ENCODE measurements at places on chromosomes 16 and 17. TPM values are rescaled to one million over a fixed set of nuclear protein-coding genes. Genes with fewer than 3 reads are reported as not detected.

- DNase-seq, result peak; percentile 19
These were observed at the start of gene NXPH3 for GRCh38 chr17:49575679-49576087. Gene NXPH3, plus strand, starts transcription at chr17:49575871. Its CDS starts 349 bp downstream, at chr17:49576220.

DNA sequence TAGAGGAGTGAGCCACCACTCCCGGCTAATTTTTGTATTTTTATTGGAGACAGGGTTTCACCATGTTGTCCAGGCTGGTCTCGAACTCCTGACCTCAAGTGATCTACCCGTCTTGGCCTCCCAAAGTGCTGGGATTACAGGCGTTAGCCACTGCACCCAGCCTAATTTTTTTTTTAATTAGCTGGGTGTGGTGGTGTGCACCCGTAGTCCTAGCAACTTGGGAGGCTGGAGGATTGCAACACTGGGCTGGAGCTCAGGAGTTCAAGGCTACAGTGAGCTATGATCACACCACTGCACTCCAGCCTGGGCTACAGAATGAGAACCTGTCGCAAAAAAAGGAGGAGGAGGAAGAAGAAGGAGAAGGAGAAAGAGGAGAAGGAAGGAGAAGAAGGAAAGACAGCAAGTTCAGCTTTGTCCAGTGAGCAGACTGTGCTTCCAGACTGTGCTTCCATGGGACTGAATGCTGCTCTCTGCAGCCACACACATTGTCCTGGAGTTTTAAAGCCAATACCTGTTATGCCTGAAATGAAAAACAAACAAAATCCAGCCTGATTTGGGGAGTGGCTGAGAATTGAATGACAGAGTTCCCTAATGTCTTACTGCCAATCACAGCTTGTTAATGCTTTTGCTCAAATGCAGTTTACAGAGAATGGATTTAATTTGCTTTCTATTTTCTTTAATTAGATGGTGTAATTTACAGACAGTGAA lies 2.8 kb upstream of the TNFRSF13B start:
- no peak for DNase-seq

DNA sequence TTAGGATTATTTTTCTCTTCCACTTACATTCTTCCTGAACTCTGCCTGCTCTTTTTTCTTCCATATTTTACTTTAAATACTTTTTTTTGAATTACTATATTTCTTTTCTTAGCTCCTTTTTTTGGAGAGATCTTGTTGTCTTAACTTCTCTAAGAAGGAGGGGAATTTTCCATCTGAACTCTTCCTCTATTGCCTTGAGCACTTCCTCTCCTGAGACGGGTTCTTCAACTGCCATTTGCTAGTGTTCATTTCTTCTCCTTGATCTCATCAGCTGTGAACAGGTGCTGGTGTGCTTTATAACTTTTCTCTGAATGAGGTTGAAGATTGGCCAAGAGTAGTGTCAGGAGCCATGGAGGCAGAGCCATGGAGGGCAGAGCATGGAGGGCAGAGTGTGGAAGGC lies 15.1 kb upstream of the CD300LD start:
- no peak for DNase-seq

- DNase-seq, result no peak
These were observed 166.8 kb downstream of the SOX9 start for GRCh38 chr17:72287586-72287985.

DNA sequence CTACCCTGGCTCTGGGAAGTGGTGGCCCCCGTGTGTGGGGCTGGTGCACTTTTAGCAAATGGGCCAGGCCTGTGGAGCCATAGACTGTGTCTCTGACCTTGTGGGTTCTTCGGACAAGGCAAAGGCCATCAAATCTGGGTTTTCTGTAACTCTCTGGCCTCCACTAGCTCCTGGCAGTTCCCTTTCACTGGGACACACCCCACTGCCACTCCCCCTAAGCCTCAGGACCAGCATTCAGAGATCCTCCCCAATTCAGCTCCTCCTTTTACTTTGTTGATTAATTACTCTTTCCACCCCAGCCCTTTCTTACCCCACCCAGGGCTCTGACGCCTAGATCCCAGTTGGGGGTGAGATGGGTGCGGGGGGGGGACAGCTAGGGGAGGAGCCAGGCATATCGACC lies 53.9 kb upstream of the IRX3 start:
- DNase-seq, result no peak

DNA sequence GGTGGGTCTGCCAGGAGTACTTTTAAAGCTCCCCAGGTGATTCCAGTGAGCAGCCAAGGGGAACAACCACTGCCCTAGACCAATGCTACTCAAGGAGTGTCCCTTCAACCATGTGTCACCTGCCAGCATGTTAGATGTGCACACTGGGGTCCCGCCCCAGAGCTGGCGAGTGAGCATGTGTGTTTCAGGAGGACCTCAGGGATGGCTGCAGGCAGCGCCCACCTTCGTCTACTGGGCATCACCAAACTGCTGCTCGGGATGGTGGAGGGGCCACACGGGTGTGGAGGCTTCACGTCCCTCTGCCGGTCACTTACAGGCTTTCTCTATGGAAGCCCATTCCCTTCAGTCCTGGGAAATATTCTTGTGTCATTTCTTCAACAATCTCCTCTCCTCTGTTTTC lies 29.0 kb upstream of the DOC2B start:
- no peak for DNase-seq

Gene MYH13
- not detected for total RNA-seq

GRCh38 chr17:66711401-66711800 lies 123.5 kb upstream of the CACNG5 start:
- DNase-seq, result no peak

- no peak for DNase-seq
These were observed 472 bp downstream of the GALNS start for GRCh38 chr16:88856122-88856827.

Gene COX10
- 10.3 TPM for total RNA-seq

All from IMR-90 (cell line).